ENCODE measurements at places on chromosomes 11 and 22.

- no peak overlapping the region for H3K4me3 ChIP-seq
- no peaks in the 10 kb centered on the region for H3K36me3 ChIP-seq
- no peaks in the 10 kb centered on the region for H3K27me3 ChIP-seq
- no peak for DNase-seq
- peaks cover 6% of the 10 kb centered on the region for H3K4me1 ChIP-seq
These were observed 25.4 kb downstream of the INSC start for GRCh38 chr11:15139958-15140659.

DNA sequence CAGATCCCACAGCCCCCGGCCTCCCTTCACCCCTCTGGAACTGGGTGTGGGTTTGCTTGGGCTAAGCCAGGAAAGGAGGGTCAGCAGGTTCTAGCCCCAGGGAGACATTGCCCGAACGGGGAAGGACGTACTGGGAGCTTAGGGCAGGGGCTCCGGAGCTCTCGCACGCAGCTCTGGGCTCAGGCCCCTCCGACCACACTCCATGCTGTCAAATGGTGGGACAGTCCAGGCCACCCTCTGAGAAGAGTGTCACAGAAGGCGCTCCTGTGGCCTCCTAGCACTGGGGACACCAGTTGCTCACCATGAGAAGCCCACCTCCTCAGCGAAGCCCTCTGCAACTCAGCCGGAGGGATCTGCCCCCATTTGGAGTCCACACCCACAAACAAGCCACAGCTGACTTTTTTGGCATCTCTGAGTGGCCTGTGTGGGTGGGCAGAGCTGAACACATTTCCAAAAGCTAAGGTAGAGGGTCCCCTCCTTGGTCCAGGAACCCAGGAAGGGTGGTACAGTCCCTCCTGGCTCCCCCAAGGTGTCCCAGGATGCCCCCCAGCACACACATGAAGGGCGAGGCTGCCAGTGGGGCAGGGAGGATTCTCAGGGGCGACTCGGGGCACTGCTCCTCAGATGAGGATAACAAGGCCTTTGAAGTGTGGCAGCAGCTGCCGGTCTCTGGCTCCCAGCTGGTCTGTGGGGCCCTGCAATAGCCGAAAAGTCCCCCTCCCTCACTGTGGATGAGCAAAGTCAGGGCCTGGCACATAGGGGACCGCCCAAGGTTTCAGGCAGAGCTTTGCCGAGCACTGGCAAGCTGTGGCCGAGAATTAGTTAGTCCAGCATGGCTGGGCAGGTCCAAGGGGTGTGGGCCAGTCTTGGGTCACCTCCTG lies 13.0 kb upstream of the TEF start:
- no peaks in the 10 kb centered on the region for H3K27me3 ChIP-seq
- H3K4me3 ChIP-seq: no peak overlapping the region
- no peak for DNase-seq
- H3K36me3 ChIP-seq: no peaks in the 10 kb centered on the region

- H3K36me3 ChIP-seq: no peaks in the 10 kb centered on the region
- no peaks in the 10 kb centered on the region for H3K27me3 ChIP-seq
- H3K4me1 ChIP-seq: peaks cover 4% of the 10 kb centered on the region
- DNase-seq: no peak
These were observed 12.7 kb upstream of the IL2RB start for GRCh38 chr22:37162221-37163095.

GRCh38 chr11:6646071-6646470 lies 9.5 kb downstream of the DCHS1 start:
- no peak overlapping the region for H3K27ac ChIP-seq
- DNase-seq: no peak

DNA sequence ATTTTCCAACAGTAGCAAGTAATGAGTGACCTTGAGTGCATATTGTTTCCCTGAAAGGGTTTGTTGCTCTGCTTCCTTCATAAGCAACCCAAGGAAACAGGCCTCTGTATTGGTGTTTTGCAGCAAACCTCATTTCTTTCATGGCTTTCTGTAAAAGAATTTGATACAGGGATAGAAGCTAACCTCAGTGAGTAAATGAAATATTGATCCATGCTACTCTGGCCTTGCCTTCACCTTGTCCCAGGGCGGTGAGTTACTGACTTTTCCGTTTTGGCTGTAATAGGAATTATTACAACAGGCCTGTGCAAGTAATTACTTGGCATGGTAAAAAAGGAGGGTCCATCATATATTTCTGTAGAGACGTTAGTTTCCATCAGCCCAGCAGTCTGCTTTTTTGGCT lies 130.9 kb upstream of the MPPED2 start:
- H3K27ac ChIP-seq: no peak overlapping the region
- H3K27me3 ChIP-seq: no peaks in the 10 kb centered on the region
- no peaks in the 10 kb centered on the region for H3K4me1 ChIP-seq
- H3K4me3 ChIP-seq: no peak overlapping the region
- no peak for DNase-seq
- no peaks in the 10 kb centered on the region for H3K36me3 ChIP-seq

DNA sequence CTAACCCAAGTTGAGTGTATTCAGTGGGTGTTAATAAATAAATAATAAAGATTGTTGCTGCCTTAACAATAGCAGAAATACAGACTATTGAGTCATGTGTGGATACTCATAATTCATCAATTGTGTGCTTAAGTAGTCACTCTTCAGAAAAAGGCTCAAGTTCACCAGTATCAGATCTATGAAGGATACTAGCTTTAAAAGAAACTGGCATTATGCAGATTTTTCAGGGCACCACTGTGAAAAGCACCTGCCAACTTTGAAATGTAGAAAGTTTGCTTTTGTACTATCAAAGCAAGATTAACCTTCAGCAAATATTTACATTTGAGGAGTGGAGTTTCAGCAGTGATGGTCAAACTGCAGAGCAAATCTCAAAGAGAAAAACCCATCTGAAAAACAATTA lies 20.1 kb upstream of the SYTL2 start:
- no peaks in the 10 kb centered on the region for H3K27me3 ChIP-seq
- DNase-seq: no peak
- H3K27ac ChIP-seq: no peak overlapping the region
- H3K36me3 ChIP-seq: no peaks in the 10 kb centered on the region
- no peaks in the 10 kb centered on the region for H3K4me1 ChIP-seq

DNA sequence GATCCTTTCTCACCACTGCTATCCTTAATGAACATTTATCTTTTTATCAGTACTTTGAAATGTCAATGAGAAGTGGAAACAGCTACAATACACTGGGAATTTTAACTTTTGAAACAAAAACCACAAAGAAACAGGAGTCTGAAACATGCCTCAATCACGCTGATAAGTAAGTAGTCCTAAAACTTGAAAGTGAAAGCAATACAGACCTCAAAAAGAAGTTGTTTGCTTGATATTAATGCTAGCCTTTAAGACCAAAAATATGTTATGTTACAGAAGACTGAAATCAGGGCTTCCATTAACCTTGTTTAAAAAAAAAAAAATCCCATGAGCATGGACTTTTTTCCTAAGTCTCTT lies 21.3 kb downstream of the PHF21A start:
- no peaks in the 10 kb centered on the region for H3K36me3 ChIP-seq
- no peaks in the 10 kb centered on the region for H3K4me1 ChIP-seq
- no peak for DNase-seq
- no peak overlapping the region for H3K27ac ChIP-seq
- H3K27me3 ChIP-seq: no peaks in the 10 kb centered on the region

- no peak overlapping the region for H3K4me3 ChIP-seq
- H3K36me3 ChIP-seq: no peaks in the 10 kb centered on the region
- no peak overlapping the region for H3K27ac ChIP-seq
- no peaks in the 10 kb centered on the region for H3K4me1 ChIP-seq
These were observed 65.2 kb downstream of the PDE2A start for GRCh38 chr11:72609045-72609444.

DNA sequence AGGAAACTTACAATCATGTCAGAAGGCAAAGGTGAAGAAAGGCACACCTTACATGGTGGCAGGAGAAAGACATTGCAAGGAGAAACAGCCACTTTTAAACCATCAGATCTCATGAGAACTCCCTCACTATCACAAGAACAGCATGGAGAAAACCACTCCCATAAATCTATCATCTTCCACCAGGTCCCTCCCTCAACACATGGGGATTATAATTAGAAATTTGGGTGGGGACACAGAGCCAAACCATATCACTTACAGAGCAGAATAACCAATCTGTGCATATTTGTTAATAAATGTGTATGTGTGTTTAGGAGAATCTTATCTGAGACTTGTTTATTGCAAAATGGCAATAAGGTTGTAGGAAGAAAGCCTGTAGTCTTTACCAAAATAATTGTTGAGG lies 205.2 kb upstream of the ANO3 start:
- no peaks in the 10 kb centered on the region for H3K36me3 ChIP-seq
- H3K27me3 ChIP-seq: no peaks in the 10 kb centered on the region
- no peak overlapping the region for H3K27ac ChIP-seq

- H3K27me3 ChIP-seq: no peaks in the 10 kb centered on the region
- H3K4me3 ChIP-seq: no peak overlapping the region
- no peak for DNase-seq
- H3K27ac ChIP-seq: no peak overlapping the region
- no peaks in the 10 kb centered on the region for H3K36me3 ChIP-seq
- no peaks in the 10 kb centered on the region for H3K4me1 ChIP-seq
These were observed 16.5 kb upstream of the ETS1 start for GRCh38 chr11:128603752-128604414.

DNA sequence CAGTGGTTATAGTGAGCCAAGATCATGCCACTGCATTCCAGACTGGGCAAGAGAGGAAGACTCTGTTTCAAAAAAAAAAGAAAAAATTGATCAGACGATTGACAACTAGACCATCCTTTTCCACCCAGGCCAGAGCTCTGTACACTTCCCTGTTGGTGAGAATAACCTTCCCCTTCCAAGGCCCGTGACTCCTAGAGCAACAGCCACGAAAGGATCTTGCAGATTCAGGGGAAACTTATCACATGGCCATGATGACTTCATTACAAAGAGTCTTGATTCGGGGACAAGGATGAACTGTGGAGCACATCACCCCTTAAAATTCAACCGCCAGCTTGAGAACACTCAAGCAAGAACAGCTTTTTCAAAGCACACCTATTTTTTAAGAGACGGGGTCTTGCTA lies 10.3 kb downstream of the CD5 start:
- H3K36me3 ChIP-seq: no peaks in the 10 kb centered on the region
- no peak overlapping the region for H3K4me3 ChIP-seq
- no peak overlapping the region for H3K27ac ChIP-seq

GRCh38 chr11:1835671-1836010 lies 851 bp downstream of the SYT8 start:
- H3K27ac ChIP-seq: no peak overlapping the region
- no peak for DNase-seq
- no peaks in the 10 kb centered on the region for H3K36me3 ChIP-seq
- H3K4me1 ChIP-seq: no peaks in the 10 kb centered on the region
- no peaks in the 10 kb centered on the region for H3K27me3 ChIP-seq
- no peak overlapping the region for H3K4me3 ChIP-seq

DNA sequence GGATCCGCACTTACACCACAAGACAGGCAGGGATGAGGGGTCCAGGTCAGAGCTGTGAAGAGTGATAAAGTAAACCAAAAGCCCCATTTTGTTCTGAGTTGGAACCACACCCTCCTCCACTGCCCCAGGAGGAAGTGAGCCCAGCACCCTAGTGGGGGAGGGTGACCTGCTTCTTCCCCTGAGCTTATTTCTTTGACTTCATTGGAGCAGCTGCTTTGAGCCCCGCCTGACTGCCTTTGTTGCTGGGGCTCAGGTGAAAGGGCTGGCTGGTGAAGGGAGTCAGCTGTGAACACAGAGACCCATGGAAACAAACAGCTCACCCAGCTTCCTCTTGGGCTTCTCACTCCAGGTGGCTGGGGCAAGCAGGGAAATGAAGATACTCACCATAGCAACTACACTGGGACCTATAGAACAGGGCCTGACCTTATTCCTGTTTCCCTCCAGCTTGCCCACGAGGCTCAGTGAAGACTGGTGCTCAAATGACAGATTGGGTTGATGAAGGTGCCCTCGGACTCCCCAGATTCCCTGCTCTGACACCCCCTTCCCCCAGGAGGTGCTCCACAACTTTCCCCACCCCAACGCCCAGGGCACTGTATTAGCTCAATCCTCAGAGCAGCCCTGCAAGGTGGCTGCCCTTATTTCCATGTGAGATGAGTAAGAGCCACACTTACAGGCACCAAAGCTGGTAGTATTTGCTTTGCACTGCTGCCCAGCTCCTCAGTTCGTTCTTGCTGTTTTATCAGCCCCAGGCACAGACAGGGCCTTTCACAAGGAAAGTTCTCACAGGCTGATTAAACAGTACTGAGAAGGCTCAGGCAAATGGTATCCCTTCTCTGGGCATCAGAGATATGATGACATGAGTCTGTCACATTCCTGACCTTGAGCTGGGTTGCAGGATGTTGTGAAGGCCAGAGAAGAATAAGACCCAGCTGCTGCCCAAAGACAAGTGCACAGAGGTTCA lies 2.4 kb downstream of the UCP2 start:
- no peak overlapping the region for H3K27ac ChIP-seq
- no peaks in the 10 kb centered on the region for H3K27me3 ChIP-seq

GRCh38 chr11:41955066-41955465 lies 495.6 kb upstream of the LRRC4C start:
- no peaks in the 10 kb centered on the region for H3K4me1 ChIP-seq
- no peaks in the 10 kb centered on the region for H3K36me3 ChIP-seq
- no peak overlapping the region for H3K4me3 ChIP-seq
- H3K27me3 ChIP-seq: no peaks in the 10 kb centered on the region
- no peak overlapping the region for H3K27ac ChIP-seq
- DNase-seq: no peak
